GM06990 (cell line): ENCODE measurements at places on chromosomes 13 and 19.

DNA sequence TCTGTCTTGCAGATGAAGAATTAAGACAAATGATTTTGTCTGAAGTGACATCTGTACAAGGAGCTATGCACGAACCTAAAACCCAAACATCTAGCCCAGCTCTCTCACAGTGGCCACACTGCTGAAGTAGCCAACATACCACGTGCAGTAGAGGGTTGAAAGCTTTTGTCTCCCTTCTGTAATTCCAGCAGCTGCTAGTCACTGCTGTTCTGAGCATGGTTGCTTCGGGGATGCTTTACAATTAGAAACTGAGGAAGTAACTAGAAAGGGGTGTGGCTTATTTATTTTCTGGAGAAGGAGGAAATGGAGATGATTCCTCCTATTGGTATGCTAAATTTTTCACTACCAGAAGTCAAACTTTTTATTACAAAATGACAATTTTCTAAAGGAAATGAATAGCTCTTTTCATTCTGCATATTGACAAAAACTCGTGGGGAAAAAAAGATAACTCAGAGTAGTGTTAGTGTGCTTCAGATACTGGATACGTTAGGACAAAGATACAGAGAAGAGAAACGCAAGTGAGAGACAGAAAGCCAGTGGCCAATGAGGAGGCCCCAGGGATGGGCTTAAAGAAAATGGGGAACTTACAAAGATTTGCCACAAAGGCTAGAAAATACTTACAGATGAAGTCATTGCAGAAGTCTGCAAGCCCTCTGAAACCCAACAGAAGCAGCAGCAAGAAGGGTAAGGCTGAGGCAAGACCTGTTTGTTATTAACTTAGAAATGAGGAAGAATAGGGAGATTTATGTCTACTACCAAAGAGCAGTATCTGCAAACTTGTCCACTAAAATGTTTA is 192.7 kb upstream of the MIR17HG start:
- no peak for DNase-seq

- no peak for DNase-seq
These were observed 78.9 kb upstream of the ZNF91 start for GRCh38 chr19:23474172-23474571.

DNA sequence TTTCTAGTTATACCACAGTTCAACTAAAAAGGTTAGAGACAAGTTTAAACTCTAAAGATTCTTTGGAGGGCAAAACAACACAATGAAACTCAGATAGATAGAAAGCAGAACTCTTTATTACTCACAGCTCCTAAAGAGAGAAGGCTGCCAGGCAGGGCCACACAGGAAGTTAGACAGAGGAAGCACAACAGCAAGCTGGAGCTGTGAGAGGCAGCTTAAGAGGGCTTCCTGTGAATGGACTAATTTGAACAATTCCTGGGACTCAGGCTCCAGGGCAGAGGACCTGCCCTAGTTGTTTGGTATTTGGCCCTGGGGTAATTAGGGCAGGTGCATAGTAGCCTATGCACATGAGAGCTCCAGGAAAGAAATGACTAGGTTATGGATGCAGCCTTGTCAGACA is 803.6 kb downstream of the DIAPH3 start:
- no peak for DNase-seq

GRCh38 chr19:6821639-6822310 is 49.3 kb downstream of the VAV1 start:
- DNase-seq, result no peak

DNA sequence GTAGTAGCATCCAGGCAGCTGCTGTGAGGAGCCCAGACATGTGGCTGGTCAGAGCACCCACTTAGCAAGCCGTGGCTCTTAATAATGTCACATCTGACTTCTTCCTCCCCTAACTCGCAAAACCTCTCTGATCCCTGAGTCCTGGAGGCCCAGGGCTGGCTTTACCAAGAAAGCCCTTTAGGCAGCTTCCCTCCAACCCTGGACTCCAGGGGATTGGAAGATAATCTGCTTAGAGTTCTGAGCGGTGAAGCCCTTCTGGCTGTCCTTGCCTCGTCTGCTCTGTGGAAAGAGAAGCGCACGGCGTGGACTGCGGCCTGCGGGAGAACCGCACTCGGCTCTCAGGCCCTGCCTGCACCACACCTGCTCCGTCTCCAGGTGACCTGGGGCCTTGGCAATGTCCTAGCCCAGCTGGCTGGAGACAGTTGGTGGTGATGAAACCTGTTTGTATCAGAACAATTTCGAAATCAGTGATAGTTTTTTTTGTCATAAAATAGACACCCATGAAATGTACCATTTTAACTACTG is 64.5 kb upstream of the MCF2L start:
- DNase-seq, result no peak

GRCh38 chr19:8389891-8390616 is at the start of gene RAB11B:
RAB11B (plus strand) TSS chr19:8390360; CDS start chr19:8390417, 57 bp downstream.
- DNase-seq, result peak; percentile 99

- DNase-seq, result no peak
These were observed 150.1 kb upstream of the TSC22D1 start for GRCh38 chr13:44726214-44726613.

DNA sequence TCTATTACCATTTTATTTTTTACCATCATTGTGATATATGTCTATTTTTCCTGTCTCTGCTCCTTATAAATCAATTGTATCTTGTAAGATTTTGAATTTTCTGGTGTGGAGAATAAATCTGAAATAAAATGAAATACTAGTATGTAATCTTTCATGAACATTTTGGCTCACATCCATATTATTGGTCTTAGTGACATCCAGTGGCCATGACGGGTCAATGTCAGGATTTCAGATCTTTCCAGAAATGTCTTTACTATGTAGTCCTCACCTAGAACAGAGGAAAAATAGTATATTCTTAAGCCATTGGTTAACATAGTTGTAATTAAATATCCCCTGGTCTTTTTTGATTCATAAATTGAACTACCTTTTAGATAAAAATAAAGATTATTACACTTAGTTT is 109.8 kb upstream of the GPC6 start:
- DNase-seq, result no peak

DNA sequence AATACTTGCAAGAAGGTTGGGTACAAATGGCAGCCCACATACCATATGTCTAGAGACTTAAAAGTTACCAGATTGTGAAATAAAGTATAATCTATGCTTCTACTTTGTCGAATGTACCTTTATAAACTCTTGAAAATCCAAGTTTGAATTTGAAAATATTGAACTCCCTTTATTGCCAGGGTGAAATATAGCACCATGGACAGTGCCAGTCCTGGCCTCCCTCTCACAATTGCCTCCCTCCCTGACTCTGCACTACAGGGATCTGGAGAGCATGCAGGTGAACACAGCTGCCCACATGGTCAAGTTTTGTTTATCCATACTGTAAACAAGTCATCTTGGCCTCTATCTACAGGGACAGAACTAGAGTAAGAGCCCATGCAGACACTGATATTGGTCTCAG is 394.1 kb upstream of the SLITRK6 start:
- DNase-seq, result no peak

- no peak for DNase-seq
These were observed 27.4 kb downstream of the FCGBP start for GRCh38 chr19:39906820-39907611.

GRCh38 chr13:71338070-71338469 is 528.9 kb downstream of the DACH1 start:
- no peak for DNase-seq

DNA sequence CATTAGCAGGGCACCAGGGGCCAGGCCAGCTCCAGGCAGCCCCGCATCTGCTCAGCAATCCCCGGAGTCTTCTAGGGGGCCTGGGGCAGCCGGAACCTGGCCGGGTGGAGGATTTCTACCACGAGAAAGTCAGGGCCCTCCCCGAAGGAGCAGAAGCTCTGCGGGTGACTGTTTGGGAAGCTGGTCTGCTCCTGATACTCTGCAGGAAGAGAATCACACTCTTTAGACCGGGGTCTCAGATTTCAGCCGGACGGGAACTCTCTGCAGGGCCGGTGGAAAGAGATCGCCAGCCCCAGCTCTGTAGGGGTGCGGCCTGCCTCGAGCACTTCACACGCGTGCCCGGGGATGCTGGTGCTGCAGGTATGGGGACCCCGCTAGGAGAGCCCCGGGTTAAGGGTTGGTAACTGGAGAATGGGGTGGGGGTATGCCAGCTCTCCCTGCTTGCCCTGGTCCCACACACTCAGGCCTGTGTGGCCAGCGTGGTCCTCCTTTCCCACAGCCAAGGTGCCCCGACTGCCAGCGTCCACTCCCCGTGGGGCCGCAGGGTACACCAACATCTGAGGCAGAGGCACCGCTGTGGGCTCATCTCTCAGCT is 20.1 kb downstream of the RASA3 start:
- no peak for DNase-seq

GRCh38 chr13:106527445-106527801 is 8.0 kb downstream of the EFNB2 start:
- no peak for DNase-seq

- DNase-seq, result no peak
These were observed 45.8 kb upstream of the RCBTB2 start for GRCh38 chr13:48578516-48579164.

- DNase-seq, result no peak
These were observed 1142.4 kb downstream of the SLITRK1 start for GRCh38 chr13:82739881-82740280.

DNA sequence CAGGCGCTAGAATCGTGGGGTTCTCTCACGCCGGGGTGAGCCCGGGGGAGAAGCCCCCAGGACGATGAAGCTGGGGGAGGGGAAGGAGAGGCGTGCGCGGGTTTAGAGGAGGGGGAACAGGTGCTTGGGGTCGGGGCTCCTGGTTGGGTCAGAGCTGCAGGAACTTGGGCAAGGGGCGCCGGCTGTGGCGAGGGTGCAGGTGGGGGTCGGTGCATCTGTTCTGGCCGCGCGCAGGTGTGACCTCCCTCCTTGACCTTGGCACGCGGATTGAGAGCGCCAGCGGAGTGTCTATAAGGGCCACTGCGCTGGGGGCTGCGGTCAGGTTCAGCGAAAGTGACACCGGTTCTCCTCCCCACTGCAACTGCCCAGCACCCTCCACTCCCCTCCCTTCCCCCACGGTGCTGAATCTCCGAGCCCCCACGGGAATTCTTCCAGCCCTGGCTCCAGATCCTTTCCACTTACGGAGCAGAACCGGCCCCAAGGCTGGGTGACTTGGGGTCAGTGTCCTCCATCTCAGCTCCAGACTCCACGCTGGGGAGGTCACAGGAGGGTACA is 618 bp downstream of the TMEM38A start:
- peak; percentile 71 for DNase-seq

DNA sequence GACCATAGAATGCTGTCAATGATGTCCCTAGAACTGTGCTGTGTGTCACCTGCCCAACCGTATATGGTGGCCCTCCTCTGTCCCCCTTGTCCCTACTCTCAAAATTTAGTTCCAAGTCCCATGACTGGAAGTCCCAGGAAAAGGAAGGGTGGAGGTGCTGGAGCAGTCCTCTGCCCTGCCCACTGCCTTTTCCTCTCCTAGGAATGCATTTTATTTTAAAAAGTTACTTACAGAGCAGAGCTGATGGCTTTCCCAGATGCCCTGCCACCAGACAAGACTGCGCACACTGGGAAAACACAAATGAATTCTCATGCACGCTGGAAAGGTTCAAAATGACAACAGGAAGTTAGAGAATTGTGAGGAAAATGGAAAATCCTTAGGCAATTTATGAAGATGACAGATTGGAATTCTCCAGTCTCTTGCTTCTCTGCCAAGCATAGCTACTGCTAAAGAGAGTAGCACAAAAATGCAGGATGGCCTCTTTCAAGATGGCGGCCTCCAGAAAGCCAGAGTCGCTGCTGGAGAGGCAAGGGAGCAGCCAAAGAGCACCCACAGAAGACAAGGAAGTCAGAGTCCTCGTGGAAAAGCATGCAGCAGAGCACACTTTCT is 117.1 kb upstream of the TSC22D1 start:
- DNase-seq, result no peak
